ENCODE measurements at places on chromosomes 5 and 9.

GRCh38 chr5:135214897-135215616, 181.0 kb upstream of the PITX1 start:
- peak; percentile 27 for DNase-seq

DNA sequence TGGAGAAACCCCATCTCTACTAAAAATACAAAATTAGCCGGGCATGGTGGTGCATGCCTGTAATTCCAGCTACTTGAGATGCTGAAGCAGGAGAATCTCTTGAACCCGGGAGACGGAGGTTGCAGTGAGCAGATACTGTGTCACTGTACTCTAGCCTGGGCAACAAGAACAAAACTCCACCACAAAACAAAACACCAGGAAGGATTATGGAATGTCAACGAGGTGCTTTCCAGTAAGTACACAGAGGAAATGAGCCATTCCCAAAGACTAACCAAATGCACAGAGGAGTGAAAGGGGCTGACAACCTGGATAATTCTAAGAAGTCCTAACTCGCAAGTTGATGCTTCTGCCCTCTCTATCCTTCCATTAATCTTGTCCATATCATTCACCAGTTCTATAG, 126.1 kb upstream of the RETREG1 start:
- DNase-seq: no peak

DNA sequence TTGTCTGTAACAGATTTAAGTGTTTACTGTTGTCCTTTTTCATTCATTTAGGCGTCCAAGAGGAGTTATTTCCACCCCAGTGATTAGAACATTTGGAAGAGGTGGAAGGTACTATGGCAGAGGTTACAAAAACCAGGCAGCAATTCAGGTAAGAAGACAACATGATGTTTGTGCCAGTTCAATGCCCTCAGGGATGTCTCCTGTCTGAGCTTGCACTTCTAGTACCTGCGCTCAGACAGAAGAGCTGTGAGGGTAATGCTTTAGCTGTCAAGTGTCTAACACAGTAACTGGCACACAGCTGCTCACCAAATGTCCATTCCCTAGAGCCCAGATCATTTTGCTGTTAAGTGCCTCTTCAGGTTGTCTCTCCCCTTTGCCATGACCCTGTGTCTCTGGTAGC, 14.2 kb upstream of the PHF2 start:
- no peak for DNase-seq

DNA sequence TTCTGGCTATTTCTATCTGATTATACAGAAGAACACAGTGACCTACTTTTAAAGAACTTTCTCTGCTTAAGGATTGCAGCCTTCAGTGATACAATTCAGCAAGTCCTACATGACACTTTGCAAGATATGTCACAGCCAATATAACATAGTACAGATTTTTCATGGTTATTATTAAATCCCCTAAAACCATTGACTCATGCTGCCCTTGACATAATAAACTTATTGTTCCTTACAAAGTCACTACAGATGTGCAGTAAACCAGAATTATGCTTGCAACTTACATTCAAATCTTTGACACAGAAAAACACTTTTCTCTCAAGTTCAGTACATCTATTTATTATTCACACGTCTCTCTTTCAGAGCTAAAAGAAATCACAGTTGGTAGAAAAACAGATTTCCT, 1136.3 kb upstream of the ACO1 start:
- DNase-seq: no peak

DNA sequence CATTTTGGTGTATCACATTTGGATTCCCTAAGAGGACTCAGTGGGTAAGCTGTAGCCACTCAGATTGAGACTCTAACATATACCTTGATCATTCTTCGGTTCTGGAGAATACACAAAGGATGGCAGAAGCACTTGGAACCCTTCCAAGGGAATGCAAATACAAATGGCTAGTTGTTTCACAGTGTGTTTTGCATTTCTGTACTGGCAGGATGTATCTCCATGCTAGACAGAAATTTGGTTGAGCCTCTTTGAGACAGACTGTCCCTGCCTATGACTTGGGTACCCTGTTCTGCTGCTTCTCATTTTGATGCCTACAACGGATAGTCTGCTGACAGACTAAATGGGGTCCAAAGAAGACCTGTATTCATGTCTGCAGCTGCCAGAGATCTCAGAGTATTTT, 273.5 kb downstream of the TMEM38B start:
- DNase-seq: no peak

DNA sequence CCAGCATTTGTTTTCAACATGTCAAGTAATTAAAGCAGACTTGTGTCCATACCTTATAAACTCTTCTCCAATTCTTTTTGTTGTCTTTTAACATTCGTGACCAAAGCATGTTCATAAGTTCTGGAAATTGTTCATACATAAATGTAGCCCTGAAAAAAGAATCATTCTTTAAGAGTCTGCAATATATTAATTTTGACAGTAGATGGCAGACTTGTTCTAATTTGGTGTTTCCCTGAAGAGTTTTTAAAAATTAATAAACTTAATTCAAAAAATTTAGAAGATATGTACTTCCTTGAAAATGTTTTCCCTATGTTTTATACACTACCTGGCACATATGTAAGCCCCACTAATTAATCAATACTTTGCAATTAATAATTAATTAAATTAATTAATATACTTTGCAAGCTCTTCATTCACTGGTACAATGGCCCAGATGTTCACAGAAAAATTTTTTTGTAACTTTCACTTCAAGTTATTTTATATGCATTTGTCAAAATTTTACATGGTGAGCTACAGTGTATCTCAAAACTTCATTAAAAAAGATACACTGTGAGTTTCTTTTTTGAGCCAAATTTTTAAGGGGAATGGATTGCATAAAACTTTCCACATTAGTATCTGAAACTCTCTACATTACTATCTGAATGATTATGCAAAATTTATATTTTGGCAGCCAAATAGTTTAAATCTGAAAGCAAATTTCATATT, 42.1 kb downstream of the CLINT1 start:
- DNase-seq: no peak

DNA sequence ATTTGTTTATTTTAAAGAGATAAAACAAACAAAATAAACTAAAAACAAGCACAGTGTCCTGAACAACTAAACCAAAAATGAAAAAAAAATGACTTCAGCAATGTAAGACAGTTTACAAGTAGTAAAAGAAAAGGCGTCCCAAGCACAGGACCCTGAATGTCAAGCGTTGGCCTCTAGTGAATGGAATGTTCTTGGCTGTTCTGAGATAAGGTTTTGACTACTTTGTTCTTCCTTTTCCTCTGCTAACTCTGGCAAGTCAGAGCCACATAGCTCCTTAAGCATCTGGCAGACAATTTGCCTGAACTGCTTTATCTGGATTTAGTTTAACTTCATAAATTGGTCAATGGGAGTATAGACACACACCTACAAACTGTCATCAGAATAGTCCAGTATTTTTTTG, 655.2 kb downstream of the ANXA1 start:
- no peak for DNase-seq

DNA sequence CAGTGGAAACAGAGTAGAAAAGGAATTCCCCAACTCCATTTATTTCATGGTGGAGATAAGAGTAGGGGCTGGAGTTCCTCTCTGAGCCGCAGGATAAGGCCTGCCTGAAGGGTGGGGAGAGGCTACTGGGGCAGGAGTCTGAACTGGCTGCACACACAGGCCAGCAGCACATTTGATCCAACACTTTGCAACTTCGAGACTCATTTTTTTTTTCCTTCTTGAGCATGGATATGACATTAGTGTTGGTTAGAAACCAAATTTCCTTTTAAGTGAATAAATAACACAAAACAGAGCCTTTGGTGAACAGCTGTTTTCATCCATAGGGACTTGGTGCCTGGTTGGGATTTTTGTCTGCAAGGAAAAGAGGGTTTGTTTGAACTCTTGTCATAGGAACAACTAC, 76.6 kb downstream of the RALGPS1 start:
- no peak for DNase-seq

- no peak for DNase-seq
Measured at GRCh38 chr9:72538921-72539702, 17.7 kb downstream of the TMC1 start.

GRCh38 chr5:135632798-135633197, 54.0 kb upstream of the CXCL14 start:
- DNase-seq: no peak

DNA sequence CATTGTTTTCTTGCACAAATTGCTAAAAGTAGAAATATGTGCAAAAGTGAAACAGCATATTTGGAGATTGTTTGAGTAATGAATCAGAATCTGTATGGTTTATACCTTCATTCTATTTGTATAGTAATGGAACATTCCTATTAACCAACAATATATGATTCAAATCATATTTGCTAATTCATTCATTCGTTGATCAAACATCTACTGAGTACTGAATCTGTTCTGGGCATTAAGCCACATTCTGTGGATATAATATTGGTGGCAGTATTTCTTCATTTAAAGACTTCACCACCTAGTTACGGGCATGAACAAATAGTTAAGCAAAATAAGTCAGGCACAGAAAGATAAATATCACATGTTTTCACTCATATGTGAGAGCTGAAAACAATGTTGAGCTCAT, 385.7 kb downstream of the MTRR start:
- DNase-seq: no peak

- DNase-seq: no peak
Measured at GRCh38 chr5:151005950-151006576, 14.3 kb upstream of the GPX3 start.

- DNase-seq: no peak
Measured at GRCh38 chr9:137077758-137078693, 709 bp downstream of the UAP1L1 start.

DNA sequence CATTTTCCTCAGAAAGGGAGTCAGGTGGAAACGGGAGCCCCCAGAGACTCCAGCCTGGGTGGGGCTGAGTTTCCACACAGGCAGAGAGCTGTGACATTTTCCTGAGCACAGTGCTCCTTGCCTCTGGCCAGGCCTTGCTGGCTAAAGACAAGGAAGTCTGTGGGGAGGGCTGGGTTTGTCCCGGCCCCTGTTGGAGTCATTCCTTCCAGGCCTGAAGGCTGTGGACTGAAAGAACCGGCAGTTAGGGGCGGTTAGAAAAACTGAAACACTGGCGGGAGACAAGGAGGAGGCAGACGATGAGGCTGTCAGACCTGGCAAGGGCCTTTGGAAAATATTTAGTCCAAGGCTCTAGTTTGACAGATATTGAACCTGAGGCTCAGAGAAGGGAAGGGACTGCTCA, 29.9 kb downstream of the COL15A1 start:
- DNase-seq: no peak

GRCh38 chr9:113381909-113382411, 5.2 kb upstream of the HDHD3 start:
- DNase-seq: no peak

DNA sequence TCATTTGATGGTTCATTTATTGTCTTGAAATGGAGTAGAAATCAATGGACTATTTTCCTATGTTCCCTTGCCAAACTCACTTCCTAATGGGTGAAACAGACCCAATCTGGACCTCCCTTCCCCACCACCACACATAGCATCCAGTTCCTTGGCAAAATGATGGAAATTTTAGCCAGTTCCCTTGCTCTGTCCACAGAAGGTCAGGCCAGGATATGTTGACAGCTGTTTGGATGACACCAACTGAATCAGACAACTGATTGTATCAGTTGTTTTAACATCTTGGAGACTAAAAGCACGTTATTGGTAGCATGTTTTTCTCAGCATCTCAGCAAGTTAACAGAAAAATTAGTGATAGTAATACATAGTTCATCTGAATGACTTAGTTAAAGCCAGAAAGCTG, 534.8 kb downstream of the PSAT1 start:
- DNase-seq: no peak

GRCh38 chr9:137302449-137303150, 529 bp upstream of the NRARP start:
- no peak for DNase-seq

GRCh38 chr9:107883496-107884124, 394.0 kb upstream of the KLF4 start:
- no peak for DNase-seq

- DNase-seq: no peak
Measured at GRCh38 chr5:175306381-175306780, 137.6 kb downstream of the DRD1 start.

- DNase-seq: no peak
Measured at GRCh38 chr5:31193591-31194467, at the start of gene CDH6. Gene CDH6 (plus strand): TSS chr5:31193686. CDS start chr5:31267474, 73,788 bp downstream.

Measured in GDM1 (cell line).